ENCODE measurements at places on chromosomes 2 and 18.

DNA sequence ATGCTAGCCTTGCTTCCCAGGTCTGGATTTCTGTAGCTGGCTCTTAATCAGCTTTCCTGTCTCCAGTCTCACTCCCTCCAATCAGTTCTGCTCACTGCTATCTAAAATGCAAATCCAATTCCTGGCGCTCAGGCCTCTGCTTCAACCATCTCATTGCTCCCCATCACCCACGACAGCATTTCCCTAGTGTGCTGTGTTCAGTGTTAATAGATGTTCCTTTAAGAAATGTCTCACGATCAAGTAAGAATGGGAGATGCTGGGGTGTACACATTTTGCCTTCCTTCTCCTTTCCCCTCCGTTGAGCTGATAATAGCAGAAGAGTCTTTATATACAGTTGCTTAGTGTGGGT is 1.6 kb upstream of the PUM2 start:
- no peak for DNase-seq

DNA sequence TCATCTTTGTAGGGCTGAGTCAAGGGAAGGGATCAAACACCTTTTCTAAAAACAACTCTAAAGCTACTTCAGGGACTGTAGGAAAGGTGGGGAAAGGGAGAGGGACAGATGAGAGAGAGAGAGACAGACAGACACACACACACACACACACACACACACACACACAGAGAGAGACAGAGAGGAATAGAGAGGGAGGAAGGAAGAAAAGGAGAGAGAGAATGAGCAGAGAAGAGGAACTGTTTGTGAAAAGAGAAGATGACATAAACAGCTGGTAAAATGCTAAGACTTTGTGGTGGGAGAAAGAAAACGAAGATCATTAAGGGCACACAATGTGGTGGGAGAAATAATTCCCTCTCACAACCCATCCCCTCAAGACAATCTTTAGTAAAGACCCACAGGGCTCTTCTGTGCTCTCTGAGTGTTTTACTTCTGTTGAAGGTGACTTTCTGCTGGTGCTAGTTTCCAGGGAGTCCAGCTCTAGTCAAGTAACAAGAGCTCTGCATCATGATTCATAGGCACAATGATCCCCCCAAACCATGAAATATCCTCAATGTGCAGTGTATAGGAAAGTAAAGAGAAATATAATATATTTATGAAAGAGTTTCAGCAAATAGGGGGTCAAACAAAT is 77.2 kb upstream of the STK17B start:
- no peak for DNase-seq

GRCh38 chr2:64609227-64609941 is 44.3 kb downstream of the SERTAD2 start:
- no peak for DNase-seq

- no peak for DNase-seq
Observed at GRCh38 chr2:6909431-6910385, 7.5 kb upstream of the RNF144A start.

DNA sequence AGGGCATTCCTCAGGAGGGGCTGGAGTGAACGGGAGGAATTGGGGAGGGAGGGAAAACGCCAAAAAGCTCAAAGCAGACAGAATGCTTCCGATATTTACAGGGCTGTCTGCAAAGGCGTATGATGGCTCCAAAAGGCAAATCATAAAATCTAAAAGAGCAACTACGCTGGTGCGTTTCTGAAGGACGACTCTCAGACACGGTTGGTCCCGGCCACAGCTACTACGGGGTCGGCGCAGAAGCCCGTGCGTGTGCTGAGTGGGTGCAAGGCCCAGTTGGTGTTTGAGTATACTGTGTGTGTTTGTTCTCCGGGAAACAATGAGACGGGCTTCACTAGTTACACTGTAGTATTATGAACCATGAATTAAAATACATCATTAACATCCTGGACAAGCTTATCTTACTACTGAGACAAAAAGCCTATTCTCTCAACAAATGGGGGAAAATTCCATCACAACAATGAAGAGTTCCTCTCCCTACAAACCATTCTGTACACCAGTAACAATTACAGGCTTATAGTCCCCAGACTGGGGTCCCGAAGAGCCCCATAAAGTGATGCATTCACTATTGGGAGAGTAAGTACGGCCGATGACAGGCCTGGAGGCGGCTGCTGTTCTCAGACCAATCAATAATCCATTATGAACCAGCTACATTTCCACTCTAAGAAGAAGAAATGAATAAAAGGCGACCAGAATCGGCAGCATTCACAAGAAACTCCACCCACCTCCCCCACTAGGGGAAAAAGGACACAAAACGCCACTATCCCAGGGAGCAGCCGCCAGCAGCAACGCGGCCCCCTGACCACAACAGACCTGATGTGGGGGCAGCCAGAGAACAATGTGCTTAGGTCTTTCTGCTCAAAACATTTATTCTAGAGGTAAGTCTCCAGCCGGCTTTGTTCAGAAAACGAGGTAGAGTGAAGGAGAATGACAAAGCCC is 43.4 kb downstream of the ZNF516 start:
- DNase-seq: no peak

DNA sequence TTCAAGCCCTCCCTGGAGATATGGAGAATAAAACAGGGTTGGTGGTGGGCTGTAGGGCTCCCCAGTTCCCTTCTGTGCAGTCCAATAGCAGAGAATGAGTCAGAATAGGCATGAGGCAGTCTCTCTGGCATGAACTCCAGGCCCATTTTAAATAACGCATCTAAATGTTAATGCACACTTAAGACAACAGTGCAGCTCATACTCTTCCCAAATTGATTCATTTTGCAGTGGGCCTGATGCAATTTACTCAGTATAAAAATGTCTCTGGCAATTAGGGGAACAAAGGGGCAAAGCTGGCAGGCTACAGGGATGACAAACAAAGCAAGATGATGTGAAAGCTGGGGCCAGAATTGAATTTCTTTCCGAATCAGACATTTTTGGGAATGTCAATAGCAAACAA is 402.8 kb downstream of the CLIP4 start:
- no peak for DNase-seq

GRCh38 chr2:67290451-67291290 is 106.5 kb upstream of the ETAA1 start:
- DNase-seq: no peak

GRCh38 chr2:159297042-159297707 is 10.7 kb upstream of the WDSUB1 start:
- no peak for DNase-seq

DNA sequence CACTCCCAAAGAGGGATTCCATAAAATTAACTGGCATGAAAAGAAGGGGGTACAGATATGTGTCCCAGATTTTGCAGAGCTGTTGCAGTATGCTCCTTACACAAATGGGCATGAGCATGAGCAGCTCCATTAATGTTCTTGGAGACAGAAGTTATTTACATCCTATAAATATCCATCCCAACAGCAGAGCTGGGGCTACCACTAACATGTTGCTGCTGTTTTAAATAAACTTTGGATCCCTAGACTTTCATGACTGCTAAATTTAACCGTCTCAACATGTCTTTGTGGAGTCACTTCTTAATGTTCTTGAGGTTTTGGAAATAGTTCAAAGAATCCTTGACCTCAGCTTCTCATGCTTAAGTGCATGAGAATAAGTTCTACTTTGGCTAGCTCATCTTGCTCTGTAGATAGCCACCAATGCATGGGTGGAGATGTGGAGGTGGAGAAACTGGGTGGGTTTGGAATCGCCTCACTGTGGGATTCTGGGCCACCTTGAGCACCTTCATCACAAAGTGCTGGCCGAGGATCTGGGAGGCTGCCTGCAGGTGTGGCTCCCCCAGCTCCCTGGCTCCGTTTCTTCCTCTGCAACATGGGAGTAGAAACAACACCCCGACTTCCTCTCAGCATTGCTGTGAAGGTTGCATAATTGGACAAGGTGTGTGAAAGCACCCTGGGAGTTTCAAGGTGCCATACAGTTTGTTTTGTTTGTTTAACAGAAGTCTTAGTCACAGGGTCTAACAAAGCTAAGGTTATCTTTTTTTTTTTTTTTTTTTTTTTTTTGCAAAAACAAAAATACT is 307.2 kb downstream of the MYCN start:
- no peak for DNase-seq

DNA sequence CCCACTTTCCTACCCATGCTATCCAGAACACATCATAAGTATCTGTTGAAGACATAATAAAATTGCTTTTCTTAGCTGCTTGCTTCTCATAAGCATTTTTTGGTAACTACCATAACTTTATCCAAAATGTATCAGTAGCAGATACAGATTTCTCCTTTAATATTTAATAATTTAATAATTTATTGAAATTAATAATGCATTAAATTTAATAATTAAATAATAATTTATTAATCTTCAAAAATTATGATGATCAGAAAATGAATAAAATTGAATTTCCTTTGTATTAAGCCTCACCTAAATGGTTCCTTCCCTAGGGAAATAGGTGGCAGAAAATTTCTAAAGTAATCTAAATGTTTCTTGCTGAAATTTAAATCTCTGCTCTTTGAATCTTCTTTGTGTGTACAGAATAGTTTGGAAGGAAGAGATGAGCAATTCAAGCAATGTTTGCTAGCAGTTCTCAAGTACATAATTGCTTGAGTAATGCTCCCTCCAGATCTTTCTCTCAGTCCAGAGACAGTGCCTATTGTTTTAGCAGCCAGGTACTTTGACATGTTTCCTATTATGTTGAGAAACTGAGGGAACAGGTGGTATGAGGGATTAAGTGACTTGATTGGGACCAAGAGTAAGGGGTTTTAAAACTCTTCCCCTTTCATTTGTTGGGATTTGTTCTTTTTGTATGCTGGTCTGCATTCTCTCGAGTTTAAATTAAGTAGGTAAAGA is 123.1 kb upstream of the CYP26B1 start:
- DNase-seq: no peak

DNA sequence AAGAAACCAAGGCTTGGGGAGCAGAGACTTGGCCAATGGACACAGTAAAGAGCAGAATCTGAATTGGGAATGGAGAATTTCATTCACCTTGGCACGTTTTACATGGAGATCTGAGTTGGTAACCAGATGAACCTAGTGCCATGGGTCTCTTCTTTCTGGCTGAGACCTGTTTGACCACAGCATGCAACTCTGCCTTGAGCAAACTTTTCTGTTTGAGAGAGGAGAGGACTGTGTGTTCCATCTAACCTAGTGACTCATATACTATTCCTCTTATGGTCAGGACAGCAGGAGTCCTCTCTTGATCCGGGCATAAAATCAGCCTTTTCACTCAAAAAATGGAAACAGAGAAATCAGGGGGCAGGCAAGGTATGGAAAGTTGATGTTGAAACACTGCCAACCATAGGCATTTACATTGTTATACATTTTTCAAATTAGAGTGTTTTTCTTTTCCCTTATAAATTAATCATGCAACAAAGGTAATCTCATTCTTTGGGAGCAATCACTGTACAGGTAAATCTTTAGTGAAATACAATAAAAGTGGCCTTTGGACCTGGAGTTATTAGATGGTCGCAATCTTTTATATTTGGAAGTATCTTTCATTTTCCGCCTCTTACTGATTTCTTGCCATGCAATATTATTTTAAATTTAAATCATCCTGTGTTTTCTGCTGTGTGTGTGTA is 86.7 kb downstream of the NRP2 start:
- no peak for DNase-seq

DNA sequence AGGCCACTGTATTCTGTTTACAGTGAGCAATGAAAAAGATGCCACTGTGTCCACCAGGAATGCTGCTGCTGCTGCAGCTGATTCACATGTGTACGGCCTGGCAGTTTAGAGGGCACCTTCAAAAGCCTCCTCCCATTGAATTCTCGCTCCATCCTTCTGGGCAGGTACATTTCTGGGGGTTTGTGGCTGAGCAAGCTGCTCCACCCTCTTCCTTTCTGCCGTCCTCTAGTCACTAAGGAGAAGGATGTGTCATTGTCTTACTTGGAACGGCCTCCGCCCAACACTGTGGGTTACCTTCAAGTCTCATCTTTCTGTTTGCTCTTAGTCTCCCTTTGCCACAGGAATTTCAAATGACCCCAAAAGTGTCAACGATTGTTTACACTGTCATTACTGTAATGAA is 182.0 kb downstream of the ZBTB7C start:
- no peak for DNase-seq

GRCh38 chr18:50071397-50071796 is 123.5 kb downstream of the MYO5B start:
- no peak for DNase-seq

DNA sequence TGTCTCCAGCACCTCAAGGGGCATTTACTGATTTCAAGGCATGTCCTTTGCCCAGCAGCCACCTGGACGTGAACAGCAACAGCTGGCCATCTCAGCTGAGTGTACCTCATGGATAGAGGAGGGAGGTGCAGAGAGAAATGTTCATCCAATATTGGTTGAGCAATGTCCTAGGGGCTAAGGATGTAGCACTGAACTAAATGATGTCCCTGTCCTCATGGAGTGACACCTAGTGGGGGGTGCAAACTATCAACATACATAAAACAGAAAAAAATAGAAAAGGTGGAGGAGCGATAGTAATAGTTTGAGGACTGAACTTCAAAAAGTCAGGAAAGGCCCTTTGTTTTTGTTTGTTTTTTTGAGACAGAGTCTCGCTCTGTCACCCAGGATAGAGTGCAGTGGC is 4.8 kb upstream of the UGGT1 start:
- DNase-seq: no peak

- DNase-seq: no peak
Observed at GRCh38 chr18:70291295-70291574, 2.4 kb downstream of the SOCS6 start.

- DNase-seq: no peak
Observed at GRCh38 chr18:49073437-49073836, 122.7 kb upstream of the SMAD7 start.

GRCh38 chr2:70822843-70823242 is 2.4 kb upstream of the CLEC4F start:
- no peak for DNase-seq

DNA sequence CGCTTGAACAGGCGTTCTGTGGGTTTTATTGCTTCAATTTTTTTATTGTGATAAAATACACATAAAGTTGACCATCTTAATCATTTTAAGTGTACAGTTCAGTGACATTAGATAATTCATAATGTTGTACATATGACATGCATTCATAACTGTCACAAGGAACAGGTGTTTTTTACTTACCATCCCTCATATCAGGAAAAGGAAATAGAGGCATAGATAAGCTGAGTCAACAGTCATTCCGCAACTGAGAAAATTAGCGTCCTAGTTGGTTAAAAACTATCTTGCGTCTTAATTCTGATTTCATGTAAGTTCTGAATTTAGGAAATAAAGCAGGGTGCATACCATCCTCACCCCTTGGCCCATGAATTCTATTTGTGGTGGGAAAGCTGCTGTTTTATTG is 36.5 kb downstream of the PLB1 start:
- DNase-seq: no peak

- no peak for DNase-seq
Observed at GRCh38 chr2:71925268-71926088, 222.2 kb downstream of the CYP26B1 start.

GRCh38 chr2:36578343-36579296 is 19.3 kb downstream of the FEZ2 start:
- DNase-seq: no peak

GRCh38 chr2:212005085-212005671 is 533.4 kb downstream of the ERBB4 start:
- DNase-seq: no peak

GRCh38 chr2:69753659-69754363 is 11.9 kb downstream of the ANXA4 start:
- DNase-seq: no peak

- peak; percentile 80 for DNase-seq
Observed at GRCh38 chr2:10426726-10427617, 21.2 kb downstream of the ODC1 start.

Measured in renal pelvis (tissue), 12 donors.